ENCODE measurements at places on chromosomes 2 and 18. TPM values are rescaled to one million over a fixed set of nuclear protein-coding genes. Genes with fewer than 3 reads are reported as not detected.

CYRIA gene
- total RNA-seq: 4.3 TPM

UGT1A4 gene
- not detected for total RNA-seq

GPBAR1 gene
- not detected for total RNA-seq

MC2R gene
- not detected for total RNA-seq

GALNT1 gene
- 36.2 TPM for total RNA-seq

LGALSL gene
- 6.2 TPM for total RNA-seq

SULT1C2 gene
- not detected for total RNA-seq

E2F6 gene
- 5.5 TPM for total RNA-seq

SLC4A5 gene
- total RNA-seq: not detected

ZNF892 gene
- 2.3 TPM for total RNA-seq

KCNG2 gene
- total RNA-seq: 0.12 TPM

IL36A gene
- total RNA-seq: not detected

NYAP2 gene
- total RNA-seq: not detected

GALNT14 gene
- total RNA-seq: 0.12 TPM

PID1 gene
- total RNA-seq: 11.4 TPM

NPC1 gene
- 30.9 TPM for total RNA-seq

MDH1B gene
- total RNA-seq: 0.83 TPM

OTOF gene
- under 0.01 TPM for total RNA-seq

SEH1L gene
- total RNA-seq: 42.9 TPM

SKA1 gene
- 3.5 TPM for total RNA-seq

PRKAG3 gene
- 4.1 TPM for total RNA-seq

SCN9A gene
- 2.6 TPM for total RNA-seq

GPC1 gene
- total RNA-seq: 40.2 TPM

ADD2 gene
- total RNA-seq: 0.35 TPM

DGKD gene
- 11.8 TPM for total RNA-seq

KCNK3 gene
- total RNA-seq: 1.1 TPM

RGPD3 gene
- total RNA-seq: under 0.01 TPM

TMEM17 gene
- 1.4 TPM for total RNA-seq

FSHR gene
- not detected for total RNA-seq

GCG gene
- not detected for total RNA-seq

FN1 gene
- 11,165 TPM for total RNA-seq

IL1R1 gene
- total RNA-seq: 56.8 TPM

TCF7L1 gene
- 2.0 TPM for total RNA-seq

SCYGR4 gene
- not detected for total RNA-seq

SH3RF3 gene
- total RNA-seq: 2.0 TPM

IL36B gene
- not detected for total RNA-seq

RFTN2 gene
- total RNA-seq: 9.0 TPM

TMEM169 gene
- total RNA-seq: 0.47 TPM

ZRANB3 gene
- total RNA-seq: 7.6 TPM

TDRD15 gene
- total RNA-seq: not detected

KIF5C gene
- total RNA-seq: 0.08 TPM

SULT1C4 gene
- not detected for total RNA-seq

GALR1 gene
- total RNA-seq: under 0.01 TPM

Data from smooth muscle cell of the coronary artery (primary cell).